ENCODE measurements at places on chromosomes 13 and 19.

DNA sequence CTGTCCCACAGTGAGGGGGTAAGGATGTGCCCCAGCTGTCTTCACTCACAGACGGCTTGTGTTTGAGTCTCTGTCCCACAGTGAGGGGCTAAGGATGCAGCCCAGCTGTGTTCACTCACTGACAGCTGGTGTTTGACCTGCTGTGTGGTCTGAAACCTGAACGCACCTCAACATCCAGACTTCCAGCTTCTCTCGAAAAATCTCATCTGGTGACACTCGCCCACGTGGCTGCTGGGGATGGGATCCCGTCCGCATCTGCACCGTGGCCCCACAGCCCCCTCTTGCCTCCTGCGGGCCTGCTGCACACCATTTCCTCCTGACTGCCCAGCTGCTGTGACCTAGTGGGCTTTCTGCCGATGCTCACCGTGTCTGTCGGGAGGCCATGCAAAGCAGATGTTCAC lies 27.3 kb downstream of the CHAF1A start:
- no peak for DNase-seq

- DNase-seq = no peak
These were observed 1.4 kb downstream of the LGALS14 start for GRCh38 chr19:39705578-39706188.

GRCh38 chr13:36432106-36432544 lies at the start of gene CCNA1:
Gene CCNA1 (plus strand): TSS chr13:36432495. CDS start chr13:36433057, 562 bp downstream.
- DNase-seq = no peak

- no peak for DNase-seq
These were observed 44.4 kb upstream of the ITM2B start for GRCh38 chr13:48188601-48189000.

GRCh38 chr19:39929750-39930149 lies 4.7 kb downstream of the FCGBP start:
- no peak for DNase-seq

DNA sequence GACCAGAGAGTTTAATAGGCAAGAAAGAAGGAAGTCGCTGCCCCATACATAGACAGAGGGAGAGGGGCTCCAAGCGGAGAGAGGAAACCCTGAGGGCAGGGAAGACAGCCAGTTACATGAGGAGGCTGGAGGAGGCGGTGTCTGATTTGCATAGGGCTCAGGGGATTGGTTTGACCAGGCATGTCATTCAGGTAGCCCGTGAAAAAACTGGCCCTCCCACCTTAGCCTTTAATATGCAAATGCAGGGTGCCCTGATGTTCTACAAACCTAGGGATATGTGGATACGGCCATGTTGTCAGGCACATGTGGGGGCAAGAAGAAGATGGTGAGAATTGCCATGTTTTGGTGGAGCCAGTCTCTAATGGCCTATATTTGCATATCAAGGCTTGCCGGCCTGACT lies 1461.6 kb downstream of the PCDH9 start:
- DNase-seq = no peak

DNA sequence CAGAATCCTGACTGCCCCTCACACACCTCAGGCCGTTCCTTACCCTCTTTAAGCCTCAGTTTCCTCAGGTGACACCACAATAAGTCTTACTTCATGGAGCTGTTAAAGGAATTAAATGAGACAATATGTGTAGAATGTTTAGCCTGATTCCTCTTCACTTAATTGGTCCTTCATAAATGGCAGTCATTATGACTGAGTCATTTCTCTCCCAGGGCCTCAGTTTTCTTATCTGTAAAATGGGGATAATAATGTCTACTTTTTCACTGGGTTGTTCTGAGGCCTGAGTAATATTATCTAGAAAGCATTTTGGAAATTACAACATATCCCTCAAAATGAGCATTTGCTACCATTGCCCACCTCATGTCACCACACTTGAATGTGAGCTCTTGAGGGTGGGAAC lies 21.6 kb downstream of the POU2F2 start:
- DNase-seq = no peak

GRCh38 chr19:1839658-1840540 lies 8.4 kb downstream of the REXO1 start:
- no peak for DNase-seq

DNA sequence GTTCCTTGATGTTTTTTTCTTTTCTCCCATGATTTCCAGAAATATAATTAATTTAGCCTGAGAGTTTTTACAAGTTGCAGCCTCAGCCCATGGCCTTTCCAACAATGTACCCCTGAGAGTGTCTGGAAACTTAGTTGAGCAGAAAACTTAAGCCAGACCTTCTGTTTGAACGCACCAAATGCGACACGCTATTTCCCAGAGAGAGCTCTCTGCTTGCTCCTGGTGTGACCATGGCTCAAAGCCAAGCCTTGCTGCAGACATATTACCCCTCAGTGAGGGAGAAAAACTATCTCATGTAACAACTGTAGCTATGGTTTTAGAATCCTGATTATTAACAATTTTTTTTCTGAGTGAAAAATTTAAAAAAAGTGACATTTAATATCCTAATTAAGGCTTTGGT lies 1204.5 kb upstream of the SLC10A2 start:
- DNase-seq = no peak

DNA sequence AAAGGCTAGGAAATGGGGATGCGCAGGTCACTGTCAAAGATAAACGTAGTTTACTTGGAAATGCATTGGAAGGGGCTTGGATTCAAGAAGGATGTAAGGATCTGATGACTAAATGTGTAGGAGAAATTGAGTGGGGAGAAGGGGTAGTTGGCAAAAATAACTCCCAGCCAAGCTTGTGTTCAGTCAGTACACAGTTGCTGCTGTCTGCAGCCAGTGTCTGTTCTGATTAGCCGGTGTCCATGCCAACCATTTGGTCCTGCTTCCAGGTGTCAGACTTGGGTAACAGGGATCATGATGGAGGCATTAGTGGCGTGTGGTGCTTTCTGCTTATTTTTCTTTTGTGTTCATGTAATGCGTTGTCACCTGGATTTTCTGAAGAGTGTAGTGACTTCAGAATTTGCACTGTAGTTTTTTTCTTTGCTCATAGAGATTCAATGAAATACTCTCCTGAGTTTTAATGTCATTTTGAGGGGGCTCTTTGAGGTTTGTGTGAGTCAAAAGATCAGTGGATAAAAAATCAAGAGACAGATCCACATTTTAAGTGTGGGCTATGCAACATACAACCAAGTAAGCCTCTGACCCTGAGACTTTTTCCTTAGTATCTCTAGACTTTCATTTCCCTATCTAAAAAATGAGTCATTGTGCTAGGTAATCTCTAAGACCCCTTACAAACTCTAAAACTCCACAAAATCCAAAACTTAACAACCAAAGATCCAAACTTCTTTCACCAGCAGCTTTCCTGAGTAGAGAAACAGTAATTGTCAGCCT lies 103.9 kb downstream of the WDFY2 start:
- no peak for DNase-seq

Measured in amniotic epithelial cell (primary cell).